ENCODE measurements at places on chromosomes 2 and 18.
A peak's percentile ranks its signal among the peaks of the same experiment; 100 is the strongest.

GRCh38 chr2:673615-674320, 3.4 kb downstream of the TMEM18 start:
- no peak for DNase-seq

- DNase-seq: no peak
Observed at GRCh38 chr18:66895631-66896030, 291.7 kb upstream of the CDH19 start.

- no peak for DNase-seq
Observed at GRCh38 chr18:40035966-40036365, 1919.1 kb upstream of the PIK3C3 start.

DNA sequence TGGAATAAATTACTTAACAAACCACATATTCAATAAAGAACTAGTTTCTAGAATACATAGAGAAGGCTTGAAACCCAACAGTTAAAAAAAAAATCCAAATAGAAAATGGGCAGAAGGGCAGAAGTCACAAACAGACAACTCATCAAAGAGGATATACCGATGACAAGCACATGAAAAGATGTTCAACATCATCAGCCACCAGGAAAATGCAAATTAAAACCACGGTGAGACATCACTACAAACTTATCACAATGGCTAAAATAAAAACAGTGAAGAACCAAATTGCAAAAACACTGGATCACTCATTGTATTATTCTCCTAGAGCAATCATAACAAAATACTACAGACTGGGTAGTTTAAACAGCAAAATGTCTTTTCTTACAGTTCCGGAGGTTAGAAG, 14.5 kb downstream of the SESTD1 start:
- no peak for DNase-seq

- no peak for DNase-seq
Observed at GRCh38 chr2:213086571-213086970, 64.8 kb downstream of the IKZF2 start.

DNA sequence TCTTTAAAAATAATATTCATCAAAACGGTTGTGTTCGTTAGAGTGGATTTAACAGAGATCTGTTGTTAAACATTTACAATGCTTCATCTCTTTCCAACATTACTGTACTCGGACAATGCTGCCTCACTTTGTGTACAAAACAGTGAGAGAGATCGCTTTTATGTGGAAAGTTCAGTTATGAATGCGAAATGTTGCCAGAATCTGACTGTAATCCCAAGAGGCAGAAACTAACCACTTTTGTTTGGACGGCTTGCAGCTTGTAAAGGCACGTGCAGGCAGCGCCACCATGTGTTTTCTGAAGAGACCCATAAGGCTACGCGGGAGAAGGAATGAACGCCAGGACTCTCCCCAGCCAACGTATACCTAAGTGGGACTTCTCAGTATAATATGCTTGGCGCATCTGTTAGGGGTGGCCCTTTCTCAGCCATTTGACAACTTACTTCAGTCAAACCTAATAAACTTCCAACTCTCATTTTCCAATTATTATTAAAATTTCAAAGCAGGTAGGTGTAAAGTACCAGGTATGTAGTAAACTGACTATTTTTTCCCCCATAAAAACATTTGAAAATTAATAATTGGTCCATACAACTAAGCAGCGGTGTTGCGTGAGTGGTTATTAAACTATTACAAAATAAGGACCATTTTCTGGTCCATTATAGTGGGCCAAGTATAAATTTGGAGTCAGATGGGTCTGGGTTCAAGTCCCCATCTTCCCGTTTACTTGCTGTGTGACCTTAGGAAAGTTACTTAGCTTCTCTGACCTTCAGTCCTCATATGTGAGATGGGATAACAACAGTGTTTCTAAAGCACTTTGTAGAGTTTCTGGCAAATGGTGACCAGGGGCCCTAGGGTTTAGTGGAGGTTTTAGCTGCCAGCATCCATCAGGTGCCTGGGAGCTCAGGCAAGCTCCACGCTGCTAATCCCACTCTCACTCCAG, 5.6 kb upstream of the NAPG start:
- DNase-seq: peak; percentile 83

DNA sequence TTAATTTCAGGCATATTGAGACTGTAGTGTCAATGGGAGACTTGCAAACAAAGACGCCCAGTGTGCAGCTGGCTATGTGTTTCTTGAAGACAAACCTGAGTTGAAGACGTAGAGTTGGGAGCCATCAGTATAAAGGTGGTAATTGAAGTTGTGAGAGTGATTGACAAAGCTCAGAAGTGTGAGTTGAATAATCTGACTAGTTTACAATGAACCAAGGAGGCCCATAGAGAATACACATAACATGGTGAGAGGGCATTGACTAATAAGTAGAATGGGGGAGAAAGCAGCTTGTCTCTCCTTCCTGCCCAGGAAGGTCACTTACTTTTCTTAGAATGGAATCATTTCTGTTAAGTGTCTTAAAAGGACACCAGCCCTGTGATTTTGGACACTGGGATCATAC, 14.1 kb downstream of the SP110 start:
- no peak for DNase-seq

GRCh38 chr2:188966079-188966571, 8.0 kb upstream of the COL3A1 start:
- DNase-seq: no peak
